ENCODE measurements at places on chromosomes 16 and 17.

- DNase-seq = no peak
Measured at GRCh38 chr17:75751676-75752404, 13.2 kb downstream of the GALK1 start.

DNA sequence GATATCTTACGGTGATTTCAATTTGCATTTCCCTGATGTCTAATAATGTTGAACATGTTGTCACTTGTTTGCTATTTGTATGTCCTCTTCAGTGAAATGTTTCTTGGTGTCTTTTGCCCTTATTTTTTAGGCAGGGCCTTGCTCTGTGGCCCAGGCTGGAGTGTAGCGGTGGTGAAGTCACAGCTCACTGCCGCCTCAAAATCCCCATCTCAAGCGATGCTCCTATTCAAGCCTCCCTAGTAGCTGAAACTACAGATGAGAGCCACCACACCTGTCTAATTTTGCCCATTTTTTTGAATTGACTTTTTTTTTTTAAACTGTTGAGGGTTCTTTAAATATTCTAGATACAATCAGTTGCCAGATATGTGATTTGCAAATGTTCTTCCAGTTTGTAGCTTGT, 8.3 kb downstream of the UBE2G1 start:
- no peak for DNase-seq

DNA sequence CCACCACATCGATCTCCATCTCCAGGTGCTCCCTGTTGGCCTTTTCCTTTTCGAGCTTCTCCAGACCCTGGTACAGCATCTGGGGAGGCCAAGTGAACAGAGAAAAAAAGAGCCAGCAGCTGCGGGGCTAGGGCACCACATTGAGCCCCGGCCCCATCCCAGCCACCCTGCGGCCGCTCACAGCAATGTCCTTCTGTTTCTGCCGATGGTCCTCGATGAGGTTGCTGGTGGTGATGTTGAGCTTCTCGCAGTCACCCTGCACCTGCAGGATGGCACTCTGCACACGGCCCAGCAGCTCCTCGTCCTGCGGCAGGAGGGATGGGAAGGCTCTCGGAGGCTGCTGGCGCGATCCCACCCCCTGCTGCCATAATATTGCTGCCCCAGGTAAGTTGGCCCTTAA, 15.5 kb downstream of the UBALD2 start:
- no peak for DNase-seq

DNA sequence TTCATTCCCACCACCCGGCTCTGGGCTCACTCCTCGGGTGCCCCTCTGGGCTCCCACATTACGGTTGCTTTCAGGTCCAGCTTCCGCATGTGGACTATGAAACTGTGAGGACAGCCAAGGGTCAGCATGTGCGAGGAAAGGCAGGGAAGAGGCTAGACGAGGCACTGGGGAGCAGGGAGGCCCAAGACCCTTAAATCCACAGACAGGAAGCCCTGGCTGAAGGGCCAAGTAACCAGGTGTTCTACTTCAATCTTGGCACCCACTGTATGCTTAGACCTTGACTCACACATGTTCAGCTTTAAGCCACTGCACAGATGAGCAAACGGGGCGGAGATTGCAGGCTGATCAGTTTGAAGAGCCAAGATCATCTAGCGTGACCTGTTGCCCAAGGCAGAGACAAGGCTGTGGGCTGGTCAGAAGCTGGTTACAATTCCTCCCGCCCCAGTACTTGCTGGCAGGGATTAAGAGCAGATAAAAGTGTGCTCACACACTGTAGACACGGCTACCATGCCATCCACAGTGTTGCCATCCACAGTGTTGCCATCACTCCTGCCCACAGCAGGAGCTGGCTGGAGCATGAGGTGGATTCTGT, at the start of gene CES4A:
TSS of gene CES4A (plus strand) at position 393 of the 592 bp plus-strand sequence. CDS start at position 577, 184 bp downstream.
- no peak for DNase-seq

- DNase-seq = no peak
Measured at GRCh38 chr16:86353148-86353547, 157.2 kb upstream of the FOXF1 start.

- no peak for DNase-seq
Measured at GRCh38 chr16:85917012-85917411, 18.1 kb downstream of the IRF8 start.

DNA sequence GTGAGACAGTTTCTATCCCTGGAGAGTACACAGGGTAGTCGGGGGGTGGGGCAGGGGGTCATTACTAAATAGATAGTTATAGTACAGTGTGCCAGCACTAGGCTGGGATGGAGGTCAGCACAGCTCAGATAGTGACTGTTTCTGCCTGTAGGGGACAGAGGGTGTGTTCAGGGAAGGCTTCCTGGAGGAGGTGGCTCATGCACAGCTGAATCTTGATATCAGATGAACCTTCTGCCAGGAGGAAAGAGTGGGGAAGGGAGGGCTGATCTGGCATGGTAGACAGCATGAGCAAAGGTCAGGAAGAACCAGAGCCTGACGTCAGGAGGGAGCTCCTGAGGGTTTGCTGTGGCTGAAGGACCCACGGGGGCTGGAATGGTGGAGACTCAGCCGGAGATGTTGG, 56.6 kb downstream of the OR1D5 start:
- no peak for DNase-seq

- no peak for DNase-seq
Measured at GRCh38 chr17:35404360-35404759, 27.9 kb downstream of the SLFN12 start.

DNA sequence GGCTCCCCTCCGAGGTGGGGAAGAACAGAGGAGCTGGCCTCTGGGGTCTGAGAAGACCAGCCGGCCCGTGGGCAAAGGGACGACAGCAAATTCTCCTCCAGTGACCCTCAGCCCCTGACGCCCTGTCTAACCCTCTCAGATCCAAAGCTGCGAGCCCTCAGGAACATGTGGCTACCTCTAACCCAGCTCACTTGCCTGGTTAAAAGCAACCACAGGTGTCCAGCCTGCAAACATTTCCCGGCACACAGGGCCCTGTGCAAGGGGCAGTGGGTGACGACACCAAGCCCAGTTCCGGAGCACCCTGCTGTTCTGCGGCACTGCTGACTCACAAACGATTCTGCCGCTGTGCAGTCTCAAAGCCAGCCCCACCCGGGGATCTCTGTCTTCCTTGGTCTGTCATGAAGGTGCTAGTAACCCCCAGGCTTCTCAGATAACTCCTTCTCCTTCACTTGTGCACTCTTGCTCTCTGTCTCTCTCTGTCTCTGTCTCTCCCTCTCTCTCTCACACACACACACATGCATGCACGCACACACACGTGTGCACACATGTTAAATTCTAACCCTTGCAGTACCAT, 23.0 kb downstream of the WNT3 start:
- no peak for DNase-seq

DNA sequence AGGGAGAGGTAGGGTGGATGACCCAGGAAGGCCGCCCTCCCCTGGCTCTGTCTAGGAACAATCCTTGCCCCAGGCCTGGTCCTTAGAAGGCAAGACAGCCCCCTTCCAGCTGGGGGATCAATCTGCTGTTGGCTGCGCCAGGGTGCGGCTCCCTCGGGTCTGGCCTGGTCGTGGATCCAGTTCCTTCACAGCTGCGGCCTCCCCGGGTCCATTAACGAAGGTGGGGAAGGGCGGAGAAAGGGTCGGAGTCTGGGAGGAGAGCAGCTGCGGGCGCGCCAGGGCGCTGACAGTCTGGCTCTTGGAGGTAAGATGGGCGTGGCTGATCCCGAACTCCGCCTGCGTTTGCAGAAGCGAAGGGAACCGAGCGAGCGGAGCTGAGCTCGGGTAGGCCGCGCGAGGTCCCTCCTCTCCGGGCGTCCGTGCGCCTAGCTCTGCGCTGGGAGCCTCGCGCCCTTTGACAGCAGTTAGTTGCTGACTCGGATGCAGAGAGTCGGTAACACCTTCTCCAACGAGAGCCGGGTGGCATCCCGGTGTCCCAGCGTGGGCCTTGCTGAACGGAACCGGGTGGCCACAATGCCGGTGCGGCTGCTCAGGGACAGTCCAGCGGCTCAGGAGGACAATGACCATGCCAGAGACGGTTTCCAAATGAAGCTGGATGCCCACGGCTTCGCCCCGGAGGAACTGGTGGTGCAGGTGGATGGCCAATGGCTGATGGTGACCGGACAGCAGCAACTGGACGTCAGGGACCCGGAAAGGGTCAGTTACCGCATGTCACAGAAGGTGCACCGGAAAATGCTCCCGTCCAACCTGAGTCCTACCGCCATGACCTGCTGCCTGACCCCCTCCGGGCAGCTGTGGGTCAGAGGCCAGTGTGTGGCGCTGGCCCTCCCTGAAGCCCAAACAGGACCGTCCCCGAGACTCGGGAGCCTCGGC, at the start of gene HSPB9:
TSS of gene HSPB9 (plus strand) at position 434 of the 933 bp plus-strand sequence. CDS start at position 481, 47 bp downstream.
- DNase-seq = no peak

DNA sequence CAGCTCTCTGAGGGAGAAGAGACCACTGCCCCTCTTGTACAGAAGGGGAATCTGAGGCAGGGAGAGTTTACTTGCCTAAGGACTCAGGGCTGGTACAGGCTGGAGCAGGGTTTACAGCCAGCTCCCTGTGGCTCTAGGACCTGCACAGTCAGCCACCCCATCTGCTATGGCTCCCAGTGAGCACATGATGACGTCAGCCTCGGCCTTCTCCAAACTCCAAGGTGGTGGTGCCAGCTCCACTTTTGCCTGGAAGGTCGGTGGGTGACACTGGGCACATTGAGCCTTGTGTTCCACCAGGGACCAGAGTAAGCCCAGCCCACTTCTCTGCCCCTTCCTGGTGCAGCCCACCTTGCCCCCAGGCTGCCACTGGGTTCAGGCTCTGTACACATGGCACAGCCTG, 202.2 kb downstream of the ENGASE start:
- no peak for DNase-seq

DNA sequence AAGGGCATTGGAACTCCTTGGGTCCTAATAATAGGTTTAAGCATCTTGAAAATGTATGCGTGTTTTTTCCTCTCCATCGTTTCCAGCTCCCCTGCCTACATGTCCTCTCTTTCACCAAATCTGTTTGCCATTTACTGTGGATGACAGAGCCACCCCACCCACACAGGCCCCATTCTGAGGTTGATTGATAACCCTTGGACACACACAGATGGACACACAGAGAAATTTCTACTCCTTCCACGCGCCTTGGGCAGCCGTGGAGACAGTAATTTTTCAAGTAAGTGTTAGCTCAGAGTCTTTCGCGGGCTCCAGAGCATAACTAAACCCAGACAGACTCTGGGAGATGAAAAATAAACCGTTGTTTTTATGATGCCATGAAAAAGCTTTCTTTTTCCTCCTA, 103.3 kb upstream of the NLRP1 start:
- no peak for DNase-seq

DNA sequence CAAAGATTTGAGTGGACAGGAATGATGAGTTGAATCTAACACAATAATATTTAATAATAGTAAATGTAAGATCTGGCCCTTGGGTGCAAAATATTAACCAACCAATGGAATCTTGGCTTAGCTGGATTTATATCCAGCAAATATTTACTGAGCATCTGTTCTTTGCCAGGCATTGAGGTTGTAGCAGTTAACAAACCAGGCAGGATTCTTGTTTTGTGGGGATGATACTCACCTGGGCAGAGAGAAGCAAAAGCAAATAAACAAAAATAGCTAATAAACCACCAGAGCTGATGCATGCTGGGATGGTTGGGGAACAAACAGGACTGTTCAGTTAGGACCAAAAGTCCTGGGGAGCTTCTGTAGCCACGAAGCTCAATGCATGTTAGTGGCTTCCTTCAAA, 84.1 kb upstream of the CDH13 start:
- no peak for DNase-seq

GRCh38 chr17:69406941-69407340, 7.6 kb upstream of the MAP2K6 start:
- no peak for DNase-seq

GRCh38 chr16:81817296-81817695, 38.2 kb downstream of the PLCG2 start:
- no peak for DNase-seq

- DNase-seq = no peak
Measured at GRCh38 chr17:79304884-79305283, 230.3 kb downstream of the ENGASE start.

DNA sequence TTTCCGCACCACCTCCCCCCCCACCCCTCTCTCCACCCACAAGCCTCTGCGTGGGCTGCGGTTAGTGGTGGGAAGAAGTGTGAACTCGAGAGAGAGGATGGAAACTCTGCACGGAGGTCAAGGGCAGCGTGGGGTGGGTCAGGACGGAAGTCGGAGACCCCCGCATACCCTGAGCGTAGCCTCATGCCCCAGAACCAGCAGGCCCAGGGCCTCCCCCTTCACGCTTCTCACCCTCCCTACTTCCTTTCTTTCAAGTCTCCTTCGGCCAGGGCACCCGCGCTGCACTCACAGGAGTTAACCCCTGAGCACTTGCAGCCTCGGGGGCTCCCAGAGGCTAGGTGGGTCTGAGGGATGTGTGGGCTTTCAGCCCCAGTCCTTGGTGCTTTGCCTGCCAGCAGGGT, 9.2 kb downstream of the TBKBP1 start:
- no peak for DNase-seq

DNA sequence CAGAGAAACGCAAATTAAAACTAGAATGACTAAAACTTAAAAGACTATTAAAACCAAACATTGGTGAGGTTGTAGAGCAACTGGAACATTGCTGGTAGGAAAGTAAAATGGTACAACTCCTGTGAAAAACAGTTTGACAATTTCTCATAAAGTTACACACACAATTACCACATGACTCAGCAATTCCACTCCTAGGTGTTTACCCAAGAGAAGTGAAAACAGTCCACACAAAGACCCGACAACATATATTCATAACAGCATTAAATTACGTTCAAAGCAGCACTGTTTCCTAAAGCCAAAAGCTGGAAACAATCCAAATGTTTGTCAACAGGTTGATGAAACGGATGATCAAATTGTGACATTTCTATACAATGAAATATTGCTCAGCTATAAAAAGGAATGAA, 26.5 kb upstream of the ALOX12 start:
- no peak for DNase-seq

DNA sequence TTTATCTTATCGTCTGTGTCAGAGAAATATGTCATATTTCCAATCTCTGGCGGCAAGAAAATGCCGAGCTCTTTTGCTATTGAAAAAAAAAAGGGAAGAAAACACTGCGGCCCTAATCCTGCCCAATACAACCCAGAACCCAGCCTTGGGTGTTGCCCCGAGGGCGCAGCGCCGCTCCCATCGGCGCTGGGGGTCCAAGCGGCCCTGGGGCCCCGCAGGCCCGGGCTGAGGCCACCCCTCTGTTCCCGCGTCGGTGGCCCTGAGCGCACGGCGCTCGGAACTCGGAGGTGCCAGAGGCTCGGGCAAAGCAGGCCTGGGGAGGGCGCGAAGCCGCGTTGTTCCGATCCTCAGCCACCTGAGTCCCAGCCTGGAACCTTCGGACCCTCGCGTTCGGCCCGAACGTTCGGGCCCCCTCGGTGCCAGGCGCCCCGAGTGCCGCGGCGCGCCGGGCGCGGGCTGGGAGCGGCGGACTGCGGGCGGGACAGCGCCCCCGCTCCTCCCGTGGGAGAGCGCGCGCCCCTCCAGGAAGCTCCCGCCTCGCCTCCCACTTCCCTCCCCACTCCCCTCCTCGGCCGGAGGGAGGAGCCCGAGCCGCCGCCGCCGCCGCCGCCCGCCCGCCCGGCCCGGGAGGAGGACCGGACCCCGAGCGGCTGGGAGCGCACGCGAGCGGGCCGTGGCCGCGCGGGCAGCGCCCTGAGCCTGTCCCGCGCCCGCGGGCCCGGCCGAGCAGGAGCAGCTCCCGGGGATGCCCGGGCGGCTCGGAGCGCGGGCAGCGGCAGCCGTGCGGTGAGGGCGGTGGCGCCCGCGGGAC, at the start of gene CPNE2:
TSS of gene CPNE2 (plus strand) at position 609 of the 811 bp plus-strand sequence. CDS start 18,160 bp downstream, outside the sequence.
- DNase-seq = peak; percentile 83

- DNase-seq = no peak
Measured at GRCh38 chr16:58339452-58339981, 44.7 kb upstream of the PRSS54 start.

- no peak for DNase-seq
Measured at GRCh38 chr16:79973320-79973719, 372.8 kb upstream of the MAF start.

GRCh38 chr16:85774136-85774535, 23.2 kb upstream of the C16orf74 start:
- DNase-seq = no peak

- DNase-seq = no peak
Measured at GRCh38 chr16:82037251-82037650, 2.2 kb downstream of the HSD17B2 start.

Data from suppressor macrophage treated with lipopolysaccharide for 1 hour (primary cell).